Head of caudate nucleus (tissue), 42 donors: ENCODE measurements at places on chromosomes 5 and 9.

DNA sequence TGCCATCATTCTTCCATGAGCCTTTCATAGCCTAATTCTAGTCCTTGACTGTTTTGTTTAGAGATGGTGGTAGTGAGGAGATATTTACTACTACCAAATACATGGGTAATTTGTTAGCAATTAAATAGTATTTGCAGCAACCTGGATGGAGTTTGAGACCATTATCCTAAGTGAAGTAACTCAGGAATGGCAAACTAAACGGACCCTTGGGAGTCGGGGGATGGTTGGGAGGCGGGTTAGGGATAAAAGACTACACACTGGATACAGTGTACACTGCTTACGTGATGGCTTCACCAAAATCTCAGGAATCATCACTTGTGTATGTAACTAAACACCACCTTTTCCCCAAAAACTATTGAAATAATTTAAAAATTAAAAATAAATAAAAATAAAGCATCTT lies 809.2 kb upstream of the ZNF608 start:
- no peak for DNase-seq

GRCh38 chr5:34519489-34520220 lies 136.5 kb upstream of the RAI14 start:
- no peak for DNase-seq

- no peak for DNase-seq
These were observed 24.6 kb upstream of the FAM240B start for GRCh38 chr9:38744484-38744883.

DNA sequence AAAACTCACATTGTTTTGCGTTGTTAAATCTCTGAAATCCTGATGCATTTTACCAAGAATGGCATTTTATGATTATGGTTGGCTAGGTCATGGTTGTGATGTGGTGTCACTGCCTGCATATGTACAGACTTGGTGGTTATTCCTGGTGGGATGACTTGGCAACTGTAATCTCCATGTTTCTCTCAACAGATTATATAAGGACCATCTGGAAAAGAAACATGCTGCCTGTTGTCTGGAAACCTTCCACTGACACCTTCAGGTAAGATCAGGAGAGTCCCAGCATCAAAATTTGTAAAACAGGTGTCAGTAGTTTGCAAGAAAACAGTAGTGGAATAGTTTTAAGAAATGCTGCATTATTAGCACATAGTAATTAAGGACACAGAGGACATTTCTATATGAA lies 3.0 kb upstream of the ACER2 start:
- no peak for DNase-seq

- no peak for DNase-seq
These were observed 261.1 kb downstream of the SMARCA2 start for GRCh38 chr9:2276296-2276695.

DNA sequence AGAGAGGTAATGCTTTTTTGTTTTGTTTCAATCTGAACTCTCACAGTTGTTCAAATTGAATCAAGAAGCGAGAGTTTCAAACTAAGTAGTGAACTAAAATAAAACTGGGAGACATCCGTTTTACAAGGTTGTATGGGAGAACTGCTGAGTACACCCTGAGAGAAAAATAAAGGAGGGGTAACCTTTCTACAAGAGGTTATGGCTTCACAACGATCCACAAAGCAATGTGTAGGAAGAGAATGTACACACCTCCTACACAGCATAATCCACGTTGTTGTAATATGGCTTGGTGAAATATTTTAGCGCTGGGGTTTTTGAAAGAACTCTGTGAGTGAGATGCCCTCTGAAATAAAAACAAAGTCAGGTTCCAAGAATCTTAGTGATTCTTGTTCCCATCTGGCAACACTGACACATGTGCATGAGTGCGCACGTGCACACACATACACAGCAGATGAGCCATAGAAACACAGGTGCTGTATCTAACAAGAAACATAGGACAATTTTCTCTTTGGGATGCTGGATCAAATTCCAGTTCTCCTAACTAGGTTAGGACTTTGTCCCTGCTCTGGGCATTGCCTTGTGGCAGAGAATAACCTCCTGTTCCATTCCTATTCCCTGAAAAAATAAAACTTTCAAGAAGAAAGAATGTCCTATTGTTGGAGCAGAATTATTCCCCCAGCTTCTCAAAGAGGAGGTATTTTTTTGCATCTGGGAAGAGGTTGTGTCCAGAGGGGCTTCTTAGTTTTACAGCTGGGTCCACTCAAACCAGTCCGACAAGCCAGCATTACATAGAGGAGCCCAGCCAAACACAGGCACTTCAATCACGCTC lies 94.5 kb upstream of the EFNA5 start:
- DNase-seq: no peak

DNA sequence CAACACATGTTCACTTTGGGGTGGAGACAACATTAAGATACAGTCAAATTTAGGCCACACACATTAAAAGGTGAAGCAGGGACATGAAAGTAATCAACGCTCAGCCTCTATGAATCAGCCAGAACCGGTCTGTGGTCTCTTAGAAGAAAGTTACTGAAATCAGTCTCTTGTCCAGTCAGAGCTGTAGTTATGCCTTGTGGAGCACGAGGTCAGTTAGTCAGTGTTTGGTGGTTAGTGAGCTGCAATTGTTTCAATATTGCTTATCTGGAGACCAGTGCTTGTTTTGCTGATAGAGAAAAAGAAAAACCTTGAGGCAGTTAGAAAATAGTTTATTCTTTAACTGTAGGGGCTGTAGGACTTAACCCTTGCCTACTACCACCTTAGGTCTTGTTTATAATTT lies 157.8 kb upstream of the RASEF start:
- no peak for DNase-seq

DNA sequence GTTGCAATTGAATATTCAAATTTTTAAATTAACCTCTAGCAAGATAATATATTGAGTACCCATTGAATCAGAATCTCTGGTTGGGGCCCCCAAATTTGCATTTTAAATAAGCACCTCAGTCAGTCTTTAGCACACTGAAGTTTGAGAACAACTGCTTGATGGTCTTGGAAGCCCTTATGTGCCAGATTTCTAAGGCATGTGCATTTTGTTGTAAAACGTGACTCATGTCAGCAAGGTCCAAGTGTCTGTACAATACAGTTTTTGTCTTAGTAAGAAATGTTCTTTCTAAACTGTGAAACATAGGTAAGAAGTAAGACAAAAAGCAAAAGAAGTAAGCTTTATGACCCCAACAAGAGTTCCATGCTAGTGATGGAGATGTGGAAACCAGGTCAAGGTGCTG lies 59.1 kb upstream of the PHF2 start:
- DNase-seq: no peak

DNA sequence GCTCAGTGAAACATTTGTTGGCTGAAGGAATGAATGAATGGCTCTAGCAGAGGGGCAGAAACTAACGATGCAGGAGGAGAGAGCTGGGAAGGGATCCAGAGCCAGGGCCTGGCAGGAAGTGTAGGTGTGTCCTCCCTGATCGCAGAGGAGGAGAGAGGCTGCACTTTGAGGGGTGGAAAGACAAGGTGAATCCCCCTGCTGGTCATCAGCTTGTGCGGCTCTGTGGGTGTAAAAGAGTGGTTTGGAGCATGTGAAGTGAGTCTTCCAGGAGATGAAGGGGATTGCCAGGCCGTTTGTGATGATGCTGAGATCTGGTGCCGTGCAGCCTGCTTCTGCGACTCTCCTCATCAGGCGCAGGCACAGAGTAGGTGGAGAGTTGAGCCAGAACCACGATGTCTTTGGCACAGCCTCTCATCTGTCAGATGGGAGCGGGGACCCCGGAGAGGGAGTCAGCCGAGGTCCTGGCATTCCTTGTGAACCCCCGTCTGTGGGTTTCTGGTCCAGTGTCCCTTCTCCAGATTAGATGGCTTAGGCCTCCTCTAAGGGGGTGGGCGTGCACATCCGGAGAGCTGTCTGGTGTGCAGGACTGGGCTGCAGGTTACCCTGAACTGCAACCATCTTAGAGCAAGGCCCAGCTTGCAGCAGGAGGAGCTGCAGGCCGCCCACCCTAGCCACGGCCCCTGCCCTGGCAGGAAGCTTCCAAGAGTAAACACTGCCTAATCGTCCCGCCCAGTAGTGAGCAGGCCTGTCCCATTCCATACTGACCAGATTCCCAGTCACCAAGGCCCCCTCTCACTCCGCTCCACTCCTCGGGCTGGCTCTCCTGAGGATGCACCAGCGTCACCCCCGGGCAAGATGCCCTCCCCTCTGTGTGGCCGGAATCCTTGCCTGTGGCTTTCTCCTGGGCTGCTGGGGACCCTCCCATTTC lies at the start of gene ADAMTS13:
ADAMTS13 (plus strand) TSS at position 753 of the 928 bp plus-strand sequence; CDS start at position 830, 77 bp downstream.
- DNase-seq: no peak

- DNase-seq: peak; percentile 36
These were observed 1.9 kb downstream of the MIGA2 start for GRCh38 chr9:129038109-129038852.

DNA sequence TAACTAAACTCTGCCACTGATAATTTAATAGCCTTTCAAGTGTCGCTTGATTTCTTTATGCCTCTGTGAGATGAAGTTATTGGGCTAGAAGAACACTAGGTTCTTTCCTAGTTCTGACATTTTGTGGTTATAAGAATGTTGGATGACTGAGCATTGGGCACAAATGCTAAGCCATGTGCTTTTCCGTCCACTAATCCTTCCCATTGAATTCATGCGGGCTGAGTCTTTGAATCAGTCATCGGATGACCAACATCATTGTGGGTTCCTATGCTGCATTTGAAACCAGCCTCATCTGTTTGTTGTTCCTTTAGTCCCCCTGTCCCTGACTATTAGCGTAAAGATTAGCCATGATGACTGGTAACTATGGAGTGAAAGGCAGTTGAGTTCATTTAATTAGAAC lies 58.5 kb downstream of the ALDH1A1 start:
- DNase-seq: no peak

GRCh38 chr5:160930406-160930805 lies 78.4 kb upstream of the ATP10B start:
- DNase-seq: no peak

DNA sequence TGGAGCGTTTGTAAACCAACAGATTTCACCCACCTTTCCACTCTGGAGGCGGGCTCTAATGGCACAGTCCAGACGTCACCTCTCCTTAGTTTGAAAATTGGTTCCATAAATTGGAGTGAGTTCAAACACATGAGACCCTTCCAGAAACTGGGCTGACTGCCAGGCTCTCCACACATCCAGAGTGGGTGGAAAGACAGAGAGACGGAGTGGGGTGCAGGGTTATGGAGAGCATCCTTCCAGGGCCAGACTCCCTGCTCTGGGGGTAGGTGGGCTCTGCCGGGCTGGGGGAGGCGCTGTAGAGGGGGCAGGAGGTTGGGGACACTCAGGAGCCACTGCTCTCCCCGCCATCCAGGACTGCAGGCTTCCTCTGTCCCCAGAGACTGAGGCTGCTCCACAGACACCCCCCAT lies 104.7 kb upstream of the PHYKPL start:
- no peak for DNase-seq

DNA sequence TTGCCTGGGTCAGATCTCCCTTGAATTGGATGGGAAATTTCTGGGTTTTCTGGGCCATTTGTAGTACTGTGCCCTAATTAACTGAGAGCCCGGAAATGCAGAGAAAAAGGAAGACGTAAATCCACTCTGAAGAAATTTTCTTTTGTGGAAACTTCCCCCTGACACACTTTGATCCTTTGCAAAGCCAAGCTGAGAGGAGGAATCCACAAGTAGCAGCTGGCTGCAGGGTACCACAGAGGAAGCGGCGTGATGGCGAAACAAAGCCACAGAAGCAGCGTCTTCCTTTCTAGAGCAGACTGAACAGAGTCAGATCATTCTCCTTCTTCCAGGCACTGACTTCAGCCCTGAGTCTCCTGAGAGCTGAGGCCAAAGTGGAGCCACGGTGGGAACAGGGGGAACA lies 47.1 kb upstream of the ZNF354A start:
- DNase-seq: peak; percentile 36

- no peak for DNase-seq
These were observed 5.7 kb downstream of the NIPSNAP3B start for GRCh38 chr9:104769655-104770054.

DNA sequence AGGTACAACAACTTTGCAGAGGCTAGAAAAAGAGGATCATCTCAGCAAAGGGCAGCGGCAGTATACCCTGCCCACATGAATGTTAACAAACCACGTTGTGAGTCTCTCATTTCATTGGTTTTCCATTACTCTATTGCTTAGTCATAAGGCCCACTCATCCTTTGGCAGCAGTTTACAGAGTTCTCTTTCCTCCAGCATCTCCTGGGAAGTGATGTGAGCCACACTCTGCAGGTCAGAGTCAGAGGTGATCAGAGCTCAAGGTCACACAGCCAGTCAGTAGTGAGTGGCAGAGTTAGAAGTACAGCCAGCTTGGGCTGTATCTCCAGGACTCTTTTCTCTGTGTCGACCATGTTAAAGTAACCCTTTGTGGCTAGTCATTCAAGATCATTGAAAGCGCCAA lies 599.6 kb upstream of the GRAMD2B start:
- DNase-seq: no peak

GRCh38 chr5:144698484-144698883 lies 527.8 kb downstream of the KCTD16 start:
- no peak for DNase-seq

DNA sequence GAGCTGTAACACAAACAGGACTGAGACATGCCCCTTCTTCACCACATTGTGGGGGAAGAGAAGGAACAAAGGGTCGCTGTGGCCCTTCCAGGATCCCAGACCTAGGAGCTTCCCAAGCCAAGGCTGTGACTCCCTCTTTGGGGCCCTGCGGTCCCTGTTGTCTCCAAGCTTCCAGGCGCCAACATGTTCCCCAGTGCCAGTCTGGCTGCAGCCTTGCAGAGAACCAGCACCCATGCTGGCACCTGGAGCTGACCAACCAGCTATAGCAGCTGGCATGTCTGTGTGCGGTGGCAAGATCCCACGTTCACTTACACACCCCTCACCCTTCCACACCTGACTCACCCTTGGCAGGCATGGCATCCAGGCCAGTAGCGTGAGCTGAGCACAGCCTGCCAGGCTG lies 20.7 kb upstream of the FANCC start:
- DNase-seq: no peak

GRCh38 chr5:71743155-71743554 lies 24.1 kb downstream of the CARTPT start:
- DNase-seq: no peak

- peak; percentile 46 for DNase-seq
These were observed 76.0 kb downstream of the CEMIP2 start for GRCh38 chr9:71692337-71692736.

- peak; percentile 53 for DNase-seq
These were observed 1.7 kb upstream of the ZSWIM6 start for GRCh38 chr5:61330341-61330844.

- DNase-seq: no peak
These were observed 168.1 kb upstream of the RASEF start for GRCh38 chr9:83231039-83231438.

DNA sequence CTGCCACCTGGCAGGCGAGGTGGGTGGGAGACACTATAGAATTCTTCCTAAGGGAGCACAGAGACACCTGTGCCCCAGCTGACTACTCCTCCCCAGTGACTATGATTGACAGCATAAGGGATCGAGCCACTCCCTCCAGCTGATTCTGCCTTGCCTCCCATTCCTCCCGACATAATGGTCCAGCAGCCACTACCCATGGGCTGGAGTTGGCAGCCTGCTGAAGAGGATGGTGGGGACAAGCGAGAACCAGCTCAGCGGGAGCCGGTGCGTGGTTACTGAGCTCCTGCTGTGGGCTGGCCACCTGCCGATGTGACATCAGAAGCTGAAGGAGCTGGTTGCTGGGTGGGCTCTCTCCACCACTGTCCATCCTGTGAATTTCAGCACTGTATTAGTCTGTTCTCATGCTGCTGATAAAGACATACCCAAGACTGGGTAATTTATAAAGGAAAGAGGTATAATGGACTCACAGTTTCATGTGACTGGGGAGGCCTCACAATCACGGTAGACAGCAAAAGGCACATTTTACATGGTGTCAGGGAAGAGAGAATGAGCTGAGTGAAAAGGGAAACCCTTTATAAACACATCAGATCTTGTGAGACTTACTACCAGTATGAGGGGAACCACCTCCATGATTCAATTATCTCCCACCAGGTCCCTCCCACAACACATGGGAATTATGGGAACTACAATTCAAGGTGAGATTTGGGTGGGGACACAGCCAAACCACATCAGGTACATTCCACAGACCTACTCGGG lies 12.1 kb upstream of the NCS1 start:
- no peak for DNase-seq
